ENCODE measurements at places on chromosomes 6 and 20.

- ATAC-seq = no peak
Measured at GRCh38 chr20:54132612-54133433, 41.0 kb downstream of the CYP24A1 start.

DNA sequence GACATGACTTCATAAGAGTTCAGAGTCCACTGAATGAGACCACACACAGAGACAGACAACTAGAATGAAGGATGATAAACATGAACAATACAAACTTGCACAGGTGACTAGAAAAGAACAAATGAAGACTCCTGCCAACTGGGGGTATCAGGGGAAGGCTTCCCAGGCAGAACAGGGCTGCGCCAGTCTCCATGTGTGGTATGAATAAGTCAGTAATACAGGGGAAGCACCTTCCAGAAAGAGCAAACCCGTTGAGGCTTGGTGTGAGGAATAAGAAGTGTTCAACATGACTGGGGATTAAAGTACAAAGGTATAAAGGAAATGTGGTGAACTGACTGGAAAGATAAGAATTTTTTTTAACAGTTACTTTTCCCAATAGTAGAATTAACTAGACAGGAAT is 3.7 kb upstream of the SLC17A2 start:
- ATAC-seq = no peak

- ATAC-seq = peak; percentile 39
Measured at GRCh38 chr20:50580016-50580747, 70.0 kb downstream of the PTPN1 start.

DNA sequence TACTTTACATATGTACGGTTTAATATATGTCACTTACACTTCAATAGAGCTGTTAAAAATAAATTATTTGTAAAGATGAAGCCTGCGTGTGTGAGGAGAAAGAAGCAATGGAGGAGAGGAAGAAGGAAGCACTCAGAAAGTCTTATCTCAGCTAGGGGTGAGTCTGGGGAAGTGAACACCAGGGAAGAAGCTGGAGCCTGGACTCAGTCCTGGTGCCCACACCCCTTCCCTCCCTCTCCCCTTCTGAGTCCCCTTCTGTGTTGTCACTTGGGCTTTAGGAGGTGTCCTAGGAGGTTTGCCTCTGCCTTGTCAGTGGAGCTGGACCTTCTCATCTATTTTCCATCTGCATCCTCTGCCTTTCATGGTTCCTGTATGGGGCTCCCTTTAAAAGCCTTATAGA is 1.9 kb downstream of the SIRPB2 start:
- ATAC-seq = no peak

DNA sequence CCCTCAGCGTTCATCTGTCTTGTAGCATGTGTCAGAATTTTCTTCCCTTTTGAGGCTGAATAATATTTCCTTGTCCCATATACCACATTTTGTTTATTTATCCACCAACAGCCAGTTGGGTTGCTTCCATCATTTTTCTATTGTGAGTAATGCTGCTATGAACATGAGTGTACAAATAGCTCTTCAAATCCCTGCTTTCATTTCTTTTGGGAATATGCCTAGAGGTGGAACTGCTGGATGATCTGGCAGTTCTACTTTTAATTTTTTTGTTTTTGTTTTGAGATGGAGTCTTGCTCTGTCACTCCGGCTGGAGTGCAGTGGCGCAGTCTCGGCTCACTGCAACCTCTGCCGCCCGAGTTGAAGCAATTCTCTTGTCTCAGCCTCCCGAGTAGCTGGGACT is 64.7 kb downstream of the SASH1 start:
- no peak for ATAC-seq

GRCh38 chr6:34894693-34895092 is 5.6 kb downstream of the ANKS1A start:
- no peak for ATAC-seq

DNA sequence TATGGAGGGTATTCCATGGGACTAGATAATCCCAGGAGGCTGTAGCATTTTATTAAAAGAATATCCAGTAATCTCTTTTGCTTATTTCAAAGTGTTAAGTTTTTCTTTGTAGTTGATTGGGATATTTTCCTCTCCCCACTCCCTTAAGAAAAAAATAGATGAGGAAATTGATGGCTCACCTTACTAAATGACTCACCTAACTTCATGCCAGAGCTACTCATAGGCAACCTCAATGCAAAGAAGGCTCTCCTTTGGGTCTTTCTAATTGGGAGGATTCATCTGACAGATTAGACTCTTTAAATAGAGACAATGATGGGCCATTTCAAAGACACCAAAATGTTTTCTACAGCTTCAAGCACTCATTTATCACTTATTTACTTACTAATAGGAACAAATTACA is 528.5 kb upstream of the BTBD3 start:
- ATAC-seq = no peak

- no peak for ATAC-seq
Measured at GRCh38 chr6:44201200-44201599, 15.5 kb upstream of the MYMX start.

DNA sequence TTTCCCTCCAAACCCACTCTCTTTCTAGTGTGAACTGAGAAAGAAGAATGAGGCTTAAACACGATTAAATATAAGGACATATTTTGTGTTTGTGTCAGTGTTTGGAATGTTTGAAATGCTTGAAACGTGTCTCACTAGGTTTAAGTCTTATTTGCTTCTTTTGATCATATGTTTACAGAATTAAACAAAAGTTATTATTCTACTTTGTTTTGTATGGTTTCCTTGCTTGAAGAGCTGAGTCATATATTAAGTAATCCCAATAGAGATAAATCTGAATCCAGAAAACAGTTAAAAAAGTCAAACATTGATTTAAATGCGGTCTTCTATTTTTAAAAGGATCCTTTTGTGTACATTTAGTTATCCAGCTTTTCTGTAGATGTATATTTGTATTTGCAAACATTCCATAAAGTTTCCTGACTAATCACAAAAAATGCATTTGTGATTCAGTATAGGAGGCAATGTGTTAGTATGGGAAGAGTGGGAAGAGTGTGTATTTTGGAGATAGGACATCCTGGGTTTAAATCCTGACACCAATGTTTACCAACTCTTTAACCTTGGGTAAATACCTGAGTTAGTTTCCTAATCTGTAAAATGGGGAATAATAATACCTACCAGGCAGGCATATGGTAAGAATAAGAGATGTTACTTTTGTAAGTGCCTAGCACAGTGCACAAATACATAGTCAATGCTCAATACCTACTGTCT is 72.9 kb downstream of the TSBP1 start:
- no peak for ATAC-seq

DNA sequence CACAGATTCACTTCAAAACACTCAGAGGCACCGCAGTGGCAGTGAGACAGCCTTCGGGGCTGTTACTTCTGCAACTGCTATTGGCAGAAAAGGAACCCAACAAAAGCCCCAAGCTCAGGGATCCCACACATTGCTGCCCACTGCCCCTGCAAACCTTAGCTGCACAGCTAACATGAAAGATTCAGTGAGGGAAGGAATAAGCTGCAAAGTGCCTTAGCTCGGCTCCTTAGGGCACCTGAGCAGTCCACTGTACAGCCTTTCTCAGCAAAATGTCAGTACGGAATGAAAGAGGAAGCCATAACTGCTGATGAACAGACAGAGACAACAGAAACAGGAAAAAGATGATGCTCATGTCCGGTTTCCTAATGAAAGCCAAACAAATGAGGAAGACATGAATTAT is 179.7 kb upstream of the SHLD1 start:
- peak; percentile 57 for ATAC-seq

- ATAC-seq = no peak
Measured at GRCh38 chr20:6401893-6402557, 279.2 kb upstream of the FERMT1 start.

DNA sequence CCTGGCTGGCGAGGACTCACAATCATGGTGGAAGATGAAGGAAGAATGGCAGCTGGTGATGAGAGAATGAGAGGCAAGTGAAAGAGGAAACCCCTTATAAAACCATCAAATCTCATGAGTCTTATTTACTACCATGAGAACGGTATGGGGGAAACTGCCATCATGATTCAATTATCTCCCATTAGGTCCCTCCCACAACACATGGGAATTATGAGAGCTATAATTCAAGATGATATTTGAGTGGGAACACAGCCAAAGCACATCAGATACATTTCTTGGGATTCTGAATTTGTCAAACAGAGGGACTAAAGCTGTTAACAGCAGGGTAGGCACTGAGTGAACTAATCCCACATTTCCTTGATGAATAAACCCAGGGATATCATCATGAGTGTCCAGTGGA is 116.2 kb upstream of the PLCB4 start:
- ATAC-seq = no peak

- no peak for ATAC-seq
Measured at GRCh38 chr6:34241351-34242215, 4.9 kb downstream of the HMGA1 start.

DNA sequence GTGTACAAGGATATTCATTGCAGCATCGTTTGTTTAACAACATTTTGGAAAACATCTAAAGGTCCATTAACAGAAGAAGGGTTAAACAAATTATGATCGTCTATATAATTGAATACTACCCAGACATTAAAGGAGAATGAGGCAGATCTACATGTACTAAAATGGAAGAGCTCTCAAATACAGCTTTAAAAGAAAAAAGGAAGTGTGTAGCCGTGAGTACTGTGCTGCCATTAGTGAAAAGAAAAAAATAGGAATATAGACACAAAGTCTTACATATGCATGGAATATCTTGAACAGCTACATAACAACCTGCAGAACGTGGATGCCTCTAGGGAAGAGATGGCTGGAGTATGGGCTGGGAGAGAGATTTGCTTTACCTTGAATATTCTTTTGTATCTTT is 37.9 kb downstream of the PRDM1 start:
- ATAC-seq = no peak

DNA sequence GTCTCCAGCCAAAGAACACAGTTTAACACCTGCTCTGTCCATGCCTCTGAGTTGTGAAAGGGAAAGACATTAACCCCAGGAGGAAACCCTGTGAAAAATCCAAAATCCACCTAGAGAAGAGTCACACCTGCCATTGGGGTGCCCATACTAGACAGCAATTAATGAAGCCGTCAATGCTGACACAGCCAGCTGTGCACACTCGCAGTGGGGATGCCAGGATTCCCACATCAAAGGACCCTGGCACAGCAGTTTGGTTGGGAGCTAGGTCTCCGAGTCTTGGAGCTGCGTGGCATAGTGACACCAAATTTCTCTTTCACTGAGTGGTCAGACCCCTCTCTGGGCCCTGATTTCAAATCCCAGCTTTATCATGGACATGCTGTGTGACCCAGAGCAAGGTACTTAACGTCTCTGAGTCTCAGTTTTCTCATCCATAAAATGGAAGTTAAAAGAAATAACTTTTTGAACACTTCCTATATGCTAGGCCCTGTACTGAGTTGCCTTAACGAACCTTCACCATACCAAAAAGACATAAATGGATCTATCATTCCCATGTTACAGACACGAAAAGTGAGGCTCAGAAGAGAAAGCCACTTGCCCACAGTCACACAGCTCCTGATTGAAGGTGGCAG is 30.8 kb downstream of the BPIFB1 start:
- no peak for ATAC-seq

GRCh38 chr20:45593498-45593897 is 14.4 kb upstream of the WFDC8 start:
- no peak for ATAC-seq

- ATAC-seq = no peak
Measured at GRCh38 chr6:169677096-169677495, 24.7 kb downstream of the WDR27 start.

GRCh38 chr6:165129086-165129485 is 180.3 kb downstream of the C6orf118 start:
- ATAC-seq = no peak

- peak; percentile 87 for ATAC-seq
Measured at GRCh38 chr6:136945711-136946121, 23.6 kb downstream of the SLC35D3 start.

GRCh38 chr6:96007663-96008062 is 8.1 kb upstream of the FUT9 start:
- no peak for ATAC-seq

GRCh38 chr20:35286077-35286898 is 1.7 kb upstream of the EIF6 start:
- no peak for ATAC-seq

GRCh38 chr20:62357187-62357667 is 9.9 kb downstream of the LAMA5 start:
- ATAC-seq = no peak

DNA sequence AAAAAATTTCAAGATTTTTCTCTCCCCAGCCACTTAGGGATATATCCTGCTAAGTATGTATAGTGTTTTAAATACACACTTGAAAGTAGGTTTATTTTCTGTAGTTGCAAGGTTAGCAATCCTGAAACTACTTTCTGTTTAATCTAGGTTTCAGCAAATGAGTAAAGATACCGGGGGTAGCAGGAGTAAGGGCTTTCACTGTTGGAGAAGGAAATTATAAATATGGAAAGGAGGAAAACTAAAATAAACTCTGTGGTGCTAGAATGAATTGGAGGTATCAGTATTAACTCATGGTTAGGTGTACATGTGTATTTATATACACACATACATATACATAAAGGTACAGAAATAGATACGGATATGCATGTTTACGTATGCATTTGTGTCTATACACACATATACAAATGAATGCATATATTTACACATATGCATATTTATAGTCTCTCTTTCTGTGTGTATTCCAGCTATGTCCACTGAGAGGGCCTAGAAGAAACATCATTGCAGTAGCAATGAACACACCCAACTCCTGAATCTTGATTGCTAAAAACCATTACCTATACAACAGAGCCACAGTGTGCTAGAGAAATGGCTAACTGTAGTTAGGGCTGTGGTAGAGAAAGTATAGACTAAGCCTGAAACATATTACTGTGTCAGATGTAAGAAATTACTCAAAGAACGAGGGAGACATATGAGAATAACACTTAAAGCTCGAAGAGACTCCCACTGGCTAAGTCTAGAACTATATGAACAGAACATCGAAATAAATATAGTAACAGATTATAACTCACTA is 95.9 kb upstream of the EMILIN3 start:
- no peak for ATAC-seq

GRCh38 chr6:14638906-14639761 is 521.6 kb downstream of the CD83 start:
- peak; percentile 80 for ATAC-seq

- no peak for ATAC-seq
Measured at GRCh38 chr6:31888276-31889258, 8.9 kb downstream of the EHMT2 start.
